ENCODE measurements at places on chromosomes 2 and 18.

- no peak for DNase-seq
Measured at GRCh38 chr2:18559531-18560030, 872 bp downstream of the RDH14 start.

GRCh38 chr2:11398750-11399437, 54.5 kb upstream of the ROCK2 start:
- no peak for DNase-seq

DNA sequence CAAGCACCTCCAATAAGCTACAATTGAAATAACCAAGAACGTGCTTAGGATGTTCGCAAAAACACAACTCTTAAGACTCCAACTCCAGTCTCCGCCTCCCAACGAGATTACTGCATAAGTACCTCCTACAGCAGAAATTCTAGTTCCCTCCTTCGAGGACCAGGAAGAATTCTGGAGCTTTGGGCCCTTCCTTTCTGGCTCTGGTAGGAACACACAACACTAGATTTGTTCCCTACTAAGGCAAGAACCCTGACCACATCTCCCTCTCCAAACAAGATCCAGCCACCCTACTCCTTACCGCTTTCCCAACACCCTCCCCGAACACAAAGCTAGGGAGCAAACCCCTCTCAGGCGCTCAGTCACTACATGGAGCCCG, 721 bp downstream of the ADAM17 start:
- no peak for DNase-seq

GRCh38 chr2:124333784-124334183, 308.7 kb downstream of the CNTNAP5 start:
- no peak for DNase-seq

GRCh38 chr2:193963472-193964119, 1693.4 kb upstream of the SLC39A10 start:
- no peak for DNase-seq

- DNase-seq, result no peak
Measured at GRCh38 chr2:67258122-67258521, 139.0 kb upstream of the ETAA1 start.

GRCh38 chr18:8868276-8868675, 162.9 kb downstream of the MTCL1 start:
- DNase-seq, result no peak

- no peak for DNase-seq
Measured at GRCh38 chr2:233256048-233256447, 4.6 kb downstream of the ATG16L1 start.

GRCh38 chr2:69166812-69167468, 154.0 kb downstream of the ANTXR1 start:
- DNase-seq, result peak; percentile 46

DNA sequence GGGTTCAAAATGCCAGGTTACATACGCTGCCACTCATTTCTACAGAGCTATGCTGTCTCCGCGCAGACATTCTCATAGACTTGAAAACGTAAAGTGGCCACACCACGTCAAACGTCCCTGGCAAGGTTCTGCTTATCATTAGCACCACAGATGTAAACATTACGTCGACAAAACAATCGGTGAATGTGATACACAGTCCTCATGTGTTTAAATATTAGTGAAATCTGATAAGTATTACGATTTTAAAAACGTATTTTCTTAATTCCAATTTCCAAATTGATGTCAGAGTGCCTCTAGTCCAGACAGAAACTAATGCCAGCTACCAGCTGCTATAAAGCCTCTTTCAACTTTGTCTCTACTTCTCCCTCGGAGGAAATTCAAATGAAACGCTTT, 1.2 kb downstream of the STK17B start:
- DNase-seq, result peak; percentile 64

DNA sequence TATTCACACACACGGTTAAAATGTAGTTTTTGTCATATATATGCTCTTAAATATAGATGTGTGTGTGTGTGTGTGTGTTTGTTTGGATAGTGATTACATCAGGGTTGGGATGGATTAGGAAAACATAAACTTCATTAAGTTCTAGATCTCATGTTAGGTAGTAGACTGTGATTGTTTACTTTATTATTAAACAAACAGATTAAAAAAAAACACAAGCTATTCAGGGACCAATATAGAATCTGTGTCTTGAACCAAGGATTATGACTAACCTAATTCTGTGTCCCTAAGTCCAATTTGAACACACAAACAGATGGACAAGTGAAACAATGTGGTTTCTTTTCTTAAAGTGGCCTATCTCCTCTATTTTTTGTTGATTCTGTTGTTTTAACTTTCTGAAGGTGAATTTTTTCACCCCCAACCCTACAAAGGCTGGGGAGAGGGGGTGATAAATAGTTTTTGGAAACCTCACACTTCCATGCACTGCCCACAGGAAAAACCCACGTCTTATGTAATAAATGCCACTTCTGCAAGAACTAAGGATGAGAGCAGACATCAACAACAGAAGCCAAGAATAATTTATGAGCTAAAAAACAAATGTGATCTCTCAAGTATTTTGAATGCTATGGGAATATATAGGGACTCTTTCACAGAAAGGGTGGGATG, 40.7 kb downstream of the IL1R2 start:
- DNase-seq, result no peak

DNA sequence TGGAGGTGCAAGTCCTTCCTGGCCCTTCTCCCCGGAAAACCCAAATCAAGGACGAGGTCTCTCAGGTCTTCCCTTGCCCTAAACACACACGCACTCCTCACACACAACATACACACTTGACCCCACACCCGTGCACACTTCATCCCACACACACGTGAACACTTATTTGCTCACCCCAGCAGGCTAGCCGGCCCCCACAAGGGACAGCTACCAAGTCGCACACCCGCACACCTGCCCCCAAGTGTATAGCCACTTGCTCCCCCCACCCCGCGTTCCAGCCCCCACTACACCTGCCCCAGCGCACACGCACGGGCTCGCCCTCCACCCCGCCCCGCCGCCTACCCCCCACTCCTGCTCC, 359 bp downstream of the TGFBRAP1 start:
- no peak for DNase-seq

Measured in natural killer cell treated with Interleukin-12 subunit alpha and Interleukin-12 subunit beta and Interleukin-15 and Interleukin-18, amount 100 ng/mL, for 72 hours (primary cell).